Effector CD8-positive, alpha-beta T cell (primary cell): ENCODE measurements at places on chromosomes 13 and 19.

DNA sequence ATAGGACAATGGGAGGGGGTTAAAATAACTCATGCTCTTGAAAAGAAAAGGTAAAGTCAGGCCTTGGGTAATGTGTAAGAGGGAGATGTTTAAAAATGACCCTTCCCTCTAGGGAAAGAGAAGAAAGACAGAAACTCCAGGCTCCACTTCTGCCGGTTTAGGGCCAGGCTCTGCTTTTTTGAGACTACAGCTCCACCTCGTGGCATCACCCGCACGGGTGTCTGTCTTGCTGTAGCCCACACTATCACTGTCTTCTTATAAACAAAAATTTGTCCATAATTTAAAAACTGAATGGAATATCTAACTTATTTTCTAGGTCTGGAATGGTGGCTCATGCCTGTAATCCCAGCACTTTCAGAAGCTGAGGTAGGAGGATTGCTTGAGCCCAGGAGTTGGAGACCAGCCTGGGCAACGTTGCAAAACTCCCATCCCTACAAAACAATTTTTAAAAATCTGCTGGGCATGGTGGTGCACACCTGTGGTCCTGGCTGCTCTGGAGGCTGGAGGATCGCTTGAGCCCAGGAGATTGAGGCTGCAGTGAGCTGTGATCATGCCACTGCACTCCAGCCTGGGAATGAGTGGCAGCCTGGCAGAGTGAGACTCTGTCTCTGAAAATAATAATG is 65.1 kb upstream of the GTF3A start:
- DNase-seq: peak; percentile 56

DNA sequence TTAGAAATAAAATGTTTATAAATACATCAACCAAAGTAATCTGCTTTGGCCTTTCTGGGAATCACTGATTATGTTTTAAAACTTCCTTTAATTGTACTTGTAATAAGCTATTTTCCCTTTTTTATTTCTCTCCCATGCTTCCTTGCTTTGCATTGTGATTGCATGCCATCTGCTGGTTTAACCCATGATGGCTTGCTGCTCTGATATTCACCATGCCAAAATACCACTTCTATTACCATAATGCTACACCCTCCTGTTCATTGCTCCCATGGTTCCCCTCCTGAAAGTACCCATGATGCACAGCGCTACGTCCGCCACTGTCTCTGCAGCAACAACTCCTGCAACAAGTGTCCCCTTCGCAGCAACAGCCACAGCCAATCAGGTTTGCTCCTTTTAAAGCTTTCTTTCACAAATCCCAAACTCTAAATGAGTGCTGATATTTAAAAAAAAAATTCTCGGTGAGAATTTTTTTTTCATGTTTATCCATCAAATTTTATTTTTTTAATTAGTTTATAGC is 67.7 kb upstream of the RAP2A start:
- DNase-seq: no peak

DNA sequence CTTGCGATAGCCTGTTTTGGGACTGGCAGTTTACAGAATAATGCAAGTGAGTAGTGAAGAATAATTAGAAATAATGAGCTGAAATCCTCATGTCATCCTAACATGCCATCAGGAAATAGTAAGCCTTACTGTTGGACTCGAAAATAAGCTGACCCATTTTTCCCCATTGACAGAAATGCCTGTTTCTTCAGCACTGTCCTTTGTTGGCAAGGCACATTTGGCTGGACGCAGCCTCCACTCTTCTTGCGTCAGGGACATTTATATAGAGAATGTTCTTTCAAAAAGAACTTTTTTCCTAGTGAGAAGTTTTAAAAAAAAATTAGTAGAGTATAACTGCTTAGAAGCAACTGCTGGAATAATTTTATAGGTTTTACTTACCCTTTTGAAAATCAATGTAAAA is 47.1 kb downstream of the ARHGAP35 start:
- no peak for DNase-seq

GRCh38 chr19:49862391-49863253 is 4.8 kb downstream of the PNKP start:
- DNase-seq: no peak

GRCh38 chr19:2487842-2488241 is 11.9 kb downstream of the GADD45B start:
- no peak for DNase-seq

DNA sequence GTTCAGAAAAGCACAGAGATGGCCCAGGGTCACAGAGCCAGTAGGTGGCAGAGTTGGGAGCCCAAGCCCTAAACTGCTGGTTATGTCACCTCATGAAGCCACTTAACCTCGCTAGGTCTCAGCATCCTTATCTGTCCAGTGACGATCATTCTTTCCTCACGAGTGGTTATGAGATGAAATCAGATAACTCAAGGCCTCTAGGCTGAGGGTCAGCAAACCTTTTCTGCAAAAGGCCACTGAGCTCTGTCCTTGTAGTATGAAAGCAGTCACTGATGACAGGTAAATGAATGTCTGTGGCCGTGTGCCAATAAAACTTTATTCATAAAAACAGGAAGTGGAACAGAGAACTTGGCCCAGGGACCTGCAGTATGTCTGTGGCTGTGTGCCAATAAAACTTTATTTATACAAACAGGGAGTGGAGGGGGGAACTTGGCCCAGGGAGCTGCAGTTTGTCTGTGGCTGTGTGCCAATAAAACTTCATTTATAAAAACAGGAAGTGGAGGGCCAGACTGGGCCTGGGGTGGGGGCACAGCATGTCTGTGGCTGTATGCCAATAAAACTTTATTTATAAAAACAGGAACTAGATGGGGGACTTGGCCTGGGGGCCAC is 71.2 kb downstream of the GNG7 start:
- no peak for DNase-seq

- no peak for DNase-seq
Observed at GRCh38 chr19:13095934-13096927, 6.4 kb downstream of the LYL1 start.

DNA sequence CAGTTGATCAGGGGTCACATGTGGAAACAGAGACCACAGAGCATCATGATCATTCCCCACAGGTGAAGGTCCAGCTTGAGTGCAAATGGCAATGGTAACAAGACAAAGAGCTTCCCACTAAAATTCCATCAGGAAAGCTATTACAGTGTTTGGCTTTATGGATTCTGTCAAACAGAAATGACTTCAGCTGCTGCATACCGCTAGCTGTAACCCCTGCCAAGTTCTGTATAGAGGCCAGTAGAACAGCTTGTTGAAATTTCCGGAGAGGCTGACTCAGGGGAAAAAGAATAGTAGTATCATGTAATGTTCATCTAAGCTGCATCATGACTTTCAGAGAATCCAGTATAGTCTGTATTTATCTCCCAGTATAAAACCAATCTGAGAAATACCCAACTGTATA is 1704.7 kb downstream of the SLITRK5 start:
- no peak for DNase-seq

- DNase-seq: no peak
Observed at GRCh38 chr13:31038834-31039552, 106.5 kb downstream of the TEX26 start.

DNA sequence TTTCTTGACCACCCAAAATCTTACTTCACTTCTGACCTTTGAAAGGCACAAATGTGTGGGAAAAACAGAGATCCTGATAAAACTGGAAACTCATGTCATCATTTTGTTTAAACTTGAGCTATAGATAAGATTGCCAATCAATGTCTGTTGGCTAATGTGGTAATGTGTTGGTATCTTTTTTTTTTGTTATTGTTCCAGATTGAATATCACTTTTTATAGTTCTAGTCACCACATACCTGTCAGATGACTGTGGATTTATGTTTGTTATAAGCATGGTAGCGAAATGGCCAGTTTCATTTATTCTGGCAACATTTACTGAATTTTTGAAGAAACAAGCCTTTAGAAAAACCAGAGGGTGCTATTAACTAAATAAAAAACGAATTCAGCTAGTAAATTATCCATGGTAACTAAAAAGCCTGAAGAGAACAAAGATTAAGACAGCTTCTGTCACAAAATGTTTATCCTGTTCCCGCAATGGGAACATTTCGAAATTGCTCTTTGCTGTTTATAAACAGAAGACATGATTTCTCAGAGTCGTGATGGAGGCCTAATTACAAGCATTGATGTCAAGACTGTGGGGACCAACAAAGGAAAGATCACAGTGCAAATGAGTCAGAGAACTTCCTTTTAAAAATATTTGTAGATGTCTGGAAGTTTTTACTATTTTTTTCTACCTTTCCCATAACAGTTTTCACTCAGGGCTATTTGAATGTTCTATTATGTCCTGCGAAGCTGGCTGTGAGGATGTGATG is 82.9 kb upstream of the POSTN start:
- no peak for DNase-seq

DNA sequence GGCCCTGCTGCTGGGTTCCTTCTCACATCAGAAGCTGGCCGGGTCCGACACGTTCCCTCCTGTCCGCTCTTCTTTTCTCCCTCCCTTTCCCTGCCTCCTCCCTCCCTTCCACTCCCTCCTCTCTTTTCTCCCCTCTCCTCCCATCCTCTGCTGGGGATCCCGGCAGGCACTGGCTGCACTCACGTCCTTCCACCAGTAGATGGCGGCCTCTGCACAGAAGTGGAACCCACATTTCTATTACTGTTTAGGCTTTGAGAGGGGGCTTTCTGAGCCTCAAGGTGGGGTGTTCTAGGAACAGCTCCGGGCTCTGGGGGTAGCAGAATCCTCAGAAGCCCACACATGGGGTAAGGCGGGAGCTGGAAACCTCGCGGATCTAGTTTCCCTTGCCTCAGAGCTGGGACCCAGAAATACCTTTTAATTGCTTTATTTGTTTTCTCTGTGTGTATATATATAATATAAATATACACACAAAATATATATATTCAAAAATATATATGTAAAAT is 294.2 kb downstream of the ZNF536 start:
- DNase-seq: peak; percentile 2

GRCh38 chr19:28396287-28396831 is 816.6 kb downstream of the UQCRFS1 start:
- DNase-seq: no peak

DNA sequence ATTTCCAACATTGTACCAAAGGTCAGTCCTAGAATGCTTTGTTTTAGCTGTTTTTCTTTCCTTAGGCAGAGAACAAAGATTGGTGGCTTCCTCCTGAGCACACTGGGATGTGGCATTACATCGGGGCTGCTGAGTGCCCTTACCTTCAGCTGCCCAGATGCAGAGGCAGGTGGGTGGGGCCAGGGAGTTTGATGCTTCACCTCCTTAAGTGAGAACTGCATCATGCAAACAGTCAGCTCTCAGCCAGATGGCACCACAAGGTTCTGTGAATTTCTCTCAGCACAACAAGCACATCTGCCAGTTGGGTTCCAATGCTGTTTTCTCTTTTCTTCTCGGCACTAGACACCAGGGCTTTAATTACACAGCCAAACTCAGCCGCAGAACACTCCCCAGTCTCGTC is 87.4 kb upstream of the UBL3 start:
- no peak for DNase-seq

DNA sequence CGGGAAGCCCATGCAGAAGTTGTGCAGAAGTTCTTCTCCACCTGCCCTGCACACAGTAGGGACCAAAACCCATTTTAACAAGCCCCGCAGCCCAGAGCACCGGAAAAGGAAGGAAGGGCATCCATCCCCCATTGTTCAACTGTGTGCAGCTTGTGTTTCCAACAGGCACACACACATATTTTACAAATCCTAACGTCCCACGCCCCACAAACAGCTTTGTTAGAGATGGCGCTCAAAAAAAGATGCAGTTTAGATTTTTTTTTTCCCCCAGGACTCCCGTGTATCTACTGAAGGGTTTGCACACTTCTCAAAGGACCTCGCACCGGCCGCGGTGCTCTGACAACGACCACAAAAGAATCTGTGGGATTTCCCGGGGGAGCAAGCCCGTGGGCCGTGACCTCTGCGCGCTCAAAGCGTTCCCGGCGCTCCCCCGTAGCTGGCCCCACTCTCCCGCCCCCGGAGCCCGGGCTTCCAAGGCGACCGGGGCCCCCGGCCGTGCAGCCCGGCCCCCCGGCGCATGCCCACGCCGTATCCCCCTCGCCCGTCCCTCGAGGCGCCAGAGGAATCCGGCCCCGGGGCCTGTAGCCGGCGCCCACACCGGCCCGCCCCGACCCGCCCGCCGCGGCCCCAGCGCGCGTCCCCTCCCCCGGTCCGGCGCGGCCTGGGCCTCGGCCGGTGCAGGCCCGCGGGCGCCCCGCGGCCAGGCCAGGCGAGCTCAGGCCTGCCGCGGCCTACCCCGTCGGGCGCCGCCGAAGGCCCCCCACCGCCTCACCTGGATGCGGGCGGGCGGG is 523 bp downstream of the ELAVL1 start:
- DNase-seq: peak; percentile 4

DNA sequence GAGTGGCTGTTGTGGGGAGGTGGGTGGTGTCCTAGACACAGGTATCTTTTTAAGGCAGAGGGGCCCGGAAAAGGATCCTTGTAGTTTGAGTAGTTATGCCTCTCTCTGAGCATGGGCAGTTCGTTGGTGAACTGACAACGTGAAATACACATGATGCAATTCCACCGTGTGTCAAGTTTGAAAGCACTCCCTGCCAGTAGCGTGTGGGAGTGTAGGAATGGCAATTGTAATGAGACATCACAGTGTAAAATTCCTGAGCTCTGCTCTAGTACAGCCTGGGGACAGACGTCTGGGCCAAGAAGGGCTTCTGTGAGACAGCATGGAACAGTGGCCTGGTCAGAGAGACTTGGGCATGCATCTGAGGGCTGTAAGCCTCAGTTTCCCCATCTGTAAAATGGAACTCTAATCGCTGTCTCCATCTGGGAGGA is 10.4 kb upstream of the ASF1B start:
- DNase-seq: no peak

DNA sequence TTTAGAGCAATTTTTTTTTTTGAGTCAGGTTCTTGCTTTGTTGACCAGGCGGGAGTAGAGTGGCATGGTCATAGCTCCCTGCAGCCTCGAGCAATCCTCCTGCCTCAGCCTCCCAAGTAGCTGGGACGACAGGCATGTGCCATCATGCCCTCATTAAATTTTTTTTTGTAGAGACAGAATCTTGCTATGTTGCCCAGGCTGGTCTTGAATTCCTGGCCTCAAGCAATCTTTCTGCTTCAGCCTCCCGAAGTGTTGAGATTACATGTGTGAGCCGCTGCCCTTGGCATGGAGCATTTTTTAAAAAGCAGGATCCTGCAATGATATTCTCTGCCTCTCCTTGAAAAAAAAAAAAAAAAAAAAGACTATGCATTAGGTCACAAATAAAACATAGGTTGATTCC is 5.9 kb downstream of the GPR32 start:
- DNase-seq: no peak
